ENCODE measurements at places on chromosomes 16 and 17. TPM values are rescaled to one million over a fixed set of nuclear protein-coding genes. Genes with fewer than 3 reads are reported as not detected.

DNA sequence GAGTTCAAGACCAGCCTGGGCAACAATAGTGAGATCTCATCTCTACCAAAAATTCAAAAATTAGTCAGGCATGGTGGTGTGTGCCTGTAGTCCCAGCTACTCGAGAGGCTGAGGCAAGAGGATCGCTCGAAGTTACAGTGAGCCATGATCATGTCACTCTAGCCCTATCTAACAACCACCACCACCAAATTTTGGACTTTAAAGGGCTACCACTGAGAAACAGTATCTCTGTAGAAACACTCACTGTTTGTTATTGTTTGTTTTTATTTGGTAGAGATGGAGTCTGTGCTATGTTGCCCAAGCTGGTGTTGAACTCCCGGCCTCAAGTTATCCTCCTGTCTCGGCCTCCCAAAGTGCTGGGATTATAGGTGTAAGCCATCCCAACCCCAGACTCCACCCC, 1.3 kb upstream of the UBALD2 start:
- DNase-seq, result no peak

DNA sequence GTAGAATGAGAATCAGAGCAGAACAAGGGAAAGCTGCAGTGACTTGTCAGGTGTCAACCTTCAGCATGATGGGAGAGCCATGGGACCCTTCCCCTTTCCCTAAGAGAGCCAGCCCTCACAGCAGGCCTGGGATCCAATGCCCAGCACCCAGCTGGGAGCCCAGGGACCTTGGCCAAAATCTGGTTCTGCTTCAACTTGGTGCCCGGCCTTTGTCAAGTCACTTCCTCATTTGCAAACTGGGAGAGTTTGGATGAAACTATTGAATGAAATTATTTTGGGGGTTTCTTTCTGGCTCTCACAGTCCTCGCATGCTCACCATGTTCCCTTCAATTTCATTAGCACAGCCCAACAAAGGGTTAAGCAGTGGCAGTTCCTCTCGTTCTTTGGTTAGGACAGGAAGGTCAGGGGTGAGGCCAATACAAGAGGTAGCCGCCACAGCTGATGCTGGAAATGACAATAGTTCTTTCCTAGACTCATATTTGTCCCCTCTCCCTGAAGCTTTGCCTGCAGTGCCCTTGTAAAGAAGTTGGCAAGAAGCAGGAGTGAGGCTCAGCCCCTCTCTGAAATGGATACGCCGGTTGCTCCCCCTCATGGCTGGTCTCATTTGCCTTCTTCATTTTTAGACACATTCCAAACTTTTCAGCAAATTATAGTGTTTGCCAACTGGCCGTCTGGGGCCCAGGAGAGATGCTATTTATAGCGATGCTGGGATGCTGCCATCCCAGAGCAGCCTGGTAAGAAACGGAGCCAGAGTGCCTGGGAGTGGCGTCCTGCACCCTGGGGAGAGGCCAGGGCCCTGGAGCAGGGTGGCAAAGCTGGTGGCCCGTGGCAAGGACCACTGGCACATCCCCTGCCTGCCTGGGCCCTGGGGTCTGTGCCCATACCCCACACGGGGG, 34.5 kb upstream of the MEOX1 start:
- peak; percentile 79 for DNase-seq

GRCh38 chr17:82023447-82024241, 539 bp downstream of the LRRC45 start:
- no peak for DNase-seq

DNA sequence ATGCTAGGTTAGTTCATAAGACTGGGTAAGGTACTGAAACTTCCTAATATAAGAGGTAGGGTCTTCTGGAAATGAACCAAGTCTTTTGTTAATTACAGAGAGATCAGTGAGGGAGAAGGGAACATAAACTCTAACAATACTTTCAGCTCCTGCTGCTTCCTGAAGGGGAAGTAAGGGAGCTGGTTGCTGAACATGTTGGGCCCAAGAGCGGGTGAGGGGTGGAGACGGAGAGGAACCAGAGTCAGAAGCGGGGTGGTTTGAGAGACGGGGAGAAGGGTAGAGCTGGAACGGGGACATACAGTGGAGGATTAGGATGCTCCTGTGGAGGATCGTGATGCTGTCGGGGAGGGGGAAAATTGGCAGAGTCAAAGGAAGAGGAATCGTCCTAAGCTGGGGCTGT, 11.5 kb upstream of the ZNF747 start:
- DNase-seq, result no peak

TEPSIN gene
- 7.7 TPM for total RNA-seq

NT5M gene
- total RNA-seq, result 4.1 TPM

METTL26 gene
- 73.3 TPM for total RNA-seq

DNA sequence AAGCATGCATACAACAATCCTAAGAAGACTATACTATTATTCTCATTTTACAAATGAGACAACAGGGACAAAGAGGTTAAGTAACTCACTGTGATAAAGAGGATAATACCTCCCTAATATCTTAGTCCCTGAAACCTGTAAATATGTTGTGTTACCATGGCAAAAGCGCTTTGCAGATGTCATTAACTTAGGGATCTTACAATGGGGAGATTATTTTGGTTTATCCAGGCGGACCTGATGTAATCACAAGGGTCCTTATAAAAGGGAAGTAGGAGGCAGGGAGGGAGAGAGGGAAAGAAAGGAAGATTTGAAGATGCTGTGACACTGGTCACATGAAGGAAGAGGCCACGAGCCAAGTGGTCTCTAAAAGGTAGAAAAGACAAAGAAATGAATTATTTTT, 164.7 kb downstream of the CNTNAP4 start:
- no peak for DNase-seq

DNA sequence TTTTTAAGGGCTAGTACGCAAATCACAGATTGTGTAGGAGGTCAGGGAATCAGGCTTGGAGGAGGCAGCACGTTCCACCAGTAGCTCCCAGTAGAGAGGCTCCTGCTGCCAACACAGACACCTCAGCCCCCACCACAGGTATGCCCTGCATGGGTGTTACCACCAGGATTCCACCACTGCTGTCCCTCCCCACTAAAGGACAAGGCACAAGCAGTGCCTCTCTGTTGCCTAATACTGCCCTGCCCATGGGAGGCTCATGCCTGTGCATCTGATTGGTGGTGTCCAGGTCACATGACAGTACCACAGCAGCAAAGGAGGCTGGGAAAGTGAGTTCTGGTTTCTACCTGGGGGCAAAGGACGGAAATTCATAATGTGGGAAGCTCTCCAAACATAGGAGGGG, 33.6 kb upstream of the CACNG4 start:
- no peak for DNase-seq

USB1 gene
- total RNA-seq, result 15.0 TPM

All from spinal cord (tissue), 10 donors.